A549 treated with ZK216348 at 1 μM for 4 hours (cell line): ENCODE measurements at places on chromosomes 5 and 9. TPM values are rescaled to one million over a fixed set of nuclear protein-coding genes. Genes with fewer than 3 reads are reported as not detected.

PCDHB5 gene
- 1.2 to 2.1 TPM (median 1.4 TPM) in 5 replicates for total RNA-seq

FCN1 gene
- total RNA-seq, result not detected in 5 replicates

KCNMB1 gene
- not detected in 5 replicates for total RNA-seq

CTSV gene
- 11.7 to 13.9 TPM (median 12.8 TPM) in 5 replicates for total RNA-seq

PCDHGA12 gene
- total RNA-seq, result not detected in 5 replicates

EGFLAM gene
- total RNA-seq, result 0.26 TPM in 1 of 5 replicates, not detected in the others

TEX48 gene
- total RNA-seq, result not detected in 5 replicates

TBC1D2 gene
- 6.2 to 12.4 TPM (median 10.2 TPM) in 5 replicates for total RNA-seq

TAF11L3 gene
- not detected in 5 replicates for total RNA-seq

MXD3 gene
- 9.4 to 21.9 TPM (median 17.1 TPM) in 5 replicates for total RNA-seq

ADAMTSL1 gene
- total RNA-seq, result 0.04 TPM in 1 of 5 replicates, not detected in the others

SMIM27 gene
- total RNA-seq, result 13.2 to 19.4 TPM (median 14.9 TPM) in 5 replicates

FGFR4 gene
- total RNA-seq, result 10.3 to 26.0 TPM (median 25.5 TPM) in 5 replicates

FAM151B gene
- 1.2 to 2.3 TPM (median 1.9 TPM) in 5 replicates for total RNA-seq

BASP1 gene
- 220 to 349 TPM (median 293 TPM) in 5 replicates for total RNA-seq

TCF7 gene
- total RNA-seq, result 10.0 to 14.9 TPM (median 13.3 TPM) in 5 replicates

OSMR gene
- 49.0 to 77.8 TPM (median 68.1 TPM) in 5 replicates for total RNA-seq

CNTLN gene
- total RNA-seq, result 3.5 to 6.7 TPM (median 5.5 TPM) in 5 replicates

SLC6A3 gene
- total RNA-seq, result 0.13 to 0.45 TPM (median 0.16 TPM) in 5 replicates

SLC27A6 gene
- total RNA-seq, result 0.06 to 0.10 TPM in 2 of 5 replicates, not detected in the others

FOXD4L5 gene
- 0.06 to 0.11 TPM (median 0.11 TPM) in 3 of 5 replicates, not detected in the others for total RNA-seq

SH3GL2 gene
- total RNA-seq, result 0.05 to 0.21 TPM (median 0.13 TPM) in 3 of 5 replicates, not detected in the others

SMIM33 gene
- not detected in 5 replicates for total RNA-seq

ADAMTSL2 gene
- not detected in 5 replicates for total RNA-seq

CCL27 gene
- total RNA-seq, result 0.25 to 0.94 TPM (median 0.34 TPM) in 3 of 5 replicates, not detected in the others

SPATA6L gene
- 1.8 to 2.5 TPM (median 2.0 TPM) in 5 replicates for total RNA-seq

ADAM19 gene
- 10.0 to 14.6 TPM (median 13.7 TPM) in 5 replicates for total RNA-seq

TAF11L5 gene
- not detected in 5 replicates for total RNA-seq

SLC4A9 gene
- 0.33 TPM in 1 of 5 replicates, not detected in the others for total RNA-seq

RNF38 gene
- 5.0 to 10.4 TPM (median 9.2 TPM) in 5 replicates for total RNA-seq

EQTN gene
- not detected in 5 replicates for total RNA-seq

TGFBR1 gene
- 32.4 to 91.4 TPM (median 76.9 TPM) in 5 replicates for total RNA-seq

PDGFRB gene
- total RNA-seq, result 0.13 to 1.0 TPM (median 0.47 TPM) in 5 replicates

SPATA31D4 gene
- total RNA-seq, result not detected in 5 replicates

CBY3 gene
- not detected in 5 replicates for total RNA-seq

PSD2 gene
- 0.02 to 0.09 TPM (median 0.05 TPM) in 4 of 5 replicates, not detected in the other for total RNA-seq

SLC46A2 gene
- total RNA-seq, result not detected in 5 replicates

GLRA1 gene
- not detected in 5 replicates for total RNA-seq

IFNB1 gene
- not detected in 5 replicates for total RNA-seq

QRFP gene
- total RNA-seq, result not detected in 5 replicates

PCDHB13 gene
- total RNA-seq, result 0.06 to 0.20 TPM (median 0.08 TPM) in 4 of 5 replicates, not detected in the other

TLX3 gene
- not detected in 5 replicates for total RNA-seq

RALGDS gene
- 19.2 to 29.0 TPM (median 26.7 TPM) in 5 replicates for total RNA-seq

GPR21 gene
- total RNA-seq, result not detected in 5 replicates

SLC1A1 gene
- 0.89 to 1.6 TPM (median 1.3 TPM) in 5 replicates for total RNA-seq

TAF1L gene
- total RNA-seq, result 0.02 TPM in 1 of 5 replicates, not detected in the others

RHOBTB3 gene
- total RNA-seq, result 5.3 to 10.5 TPM (median 8.4 TPM) in 5 replicates

ASPN gene
- total RNA-seq, result not detected in 5 replicates

GRM6 gene
- total RNA-seq, result not detected in 5 replicates

SEPTIN8 gene
- total RNA-seq, result 16.5 to 23.3 TPM (median 20.8 TPM) in 5 replicates

IRGM gene
- total RNA-seq, result 0.14 TPM in 1 of 5 replicates, not detected in the others

LIFR gene
- total RNA-seq, result 3.1 to 8.2 TPM (median 6.1 TPM) in 5 replicates

DOCK8 gene
- total RNA-seq, result 0.23 to 1.0 TPM (median 0.40 TPM) in 5 replicates

PCDHB7 gene
- total RNA-seq, result 0.06 TPM in 1 of 5 replicates, not detected in the others

PCDHB10 gene
- not detected in 5 replicates for total RNA-seq

PCDHA9 gene
- 0.04 TPM in 1 of 5 replicates, not detected in the others for total RNA-seq

PLAC8L1 gene
- 0.34 to 0.75 TPM (median 0.70 TPM) in 3 of 5 replicates, not detected in the others for total RNA-seq
